ENCODE measurements at places on chromosomes 2 and 18.
A peak's percentile ranks its signal among the peaks of the same experiment; 100 is the strongest.

- no peak for DNase-seq
Observed at GRCh38 chr2:44237221-44237620, 38.1 kb upstream of the SLC3A1 start.

DNA sequence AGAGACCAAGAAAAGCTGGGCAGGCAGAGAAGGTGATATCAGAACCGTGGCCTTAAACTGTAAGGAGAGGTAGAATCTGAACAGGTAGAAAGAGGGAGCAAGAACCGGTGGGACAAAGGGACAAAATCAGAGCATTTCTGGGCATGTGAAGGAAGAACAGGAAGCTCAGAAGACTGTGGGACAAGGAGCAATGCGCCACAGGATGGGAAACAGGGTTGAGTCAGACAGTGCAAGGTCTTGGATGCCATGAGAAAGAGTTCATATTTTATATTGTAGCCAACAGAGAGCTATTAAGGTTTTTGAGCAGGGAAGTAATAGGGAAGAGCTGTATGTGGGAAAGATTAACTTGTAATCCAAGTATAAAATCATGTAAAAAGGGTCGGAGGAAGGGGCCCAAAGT lies 106.4 kb upstream of the UGP2 start:
- no peak for DNase-seq

DNA sequence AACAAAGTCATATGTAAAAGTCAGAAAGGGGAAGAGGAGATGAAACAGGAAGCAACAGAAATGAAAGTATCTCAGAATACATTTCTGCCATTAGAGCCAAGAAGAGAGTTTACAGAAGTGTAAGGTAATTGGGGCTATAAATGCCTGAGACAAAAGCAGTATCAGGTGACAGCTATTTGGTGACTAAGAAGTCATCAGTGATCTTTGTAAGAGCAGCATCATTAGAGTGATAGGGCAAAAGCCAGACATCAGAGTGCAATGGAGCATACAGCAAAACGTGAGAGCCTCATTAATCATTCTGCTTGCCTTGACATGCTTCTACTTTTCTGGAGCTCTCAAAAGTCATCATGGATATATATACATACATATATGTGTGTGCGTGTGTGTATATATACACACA lies 804.7 kb upstream of the PIK3C3 start:
- no peak for DNase-seq

- no peak for DNase-seq
Observed at GRCh38 chr2:133123904-133124303, 444.4 kb downstream of the NCKAP5 start.

DNA sequence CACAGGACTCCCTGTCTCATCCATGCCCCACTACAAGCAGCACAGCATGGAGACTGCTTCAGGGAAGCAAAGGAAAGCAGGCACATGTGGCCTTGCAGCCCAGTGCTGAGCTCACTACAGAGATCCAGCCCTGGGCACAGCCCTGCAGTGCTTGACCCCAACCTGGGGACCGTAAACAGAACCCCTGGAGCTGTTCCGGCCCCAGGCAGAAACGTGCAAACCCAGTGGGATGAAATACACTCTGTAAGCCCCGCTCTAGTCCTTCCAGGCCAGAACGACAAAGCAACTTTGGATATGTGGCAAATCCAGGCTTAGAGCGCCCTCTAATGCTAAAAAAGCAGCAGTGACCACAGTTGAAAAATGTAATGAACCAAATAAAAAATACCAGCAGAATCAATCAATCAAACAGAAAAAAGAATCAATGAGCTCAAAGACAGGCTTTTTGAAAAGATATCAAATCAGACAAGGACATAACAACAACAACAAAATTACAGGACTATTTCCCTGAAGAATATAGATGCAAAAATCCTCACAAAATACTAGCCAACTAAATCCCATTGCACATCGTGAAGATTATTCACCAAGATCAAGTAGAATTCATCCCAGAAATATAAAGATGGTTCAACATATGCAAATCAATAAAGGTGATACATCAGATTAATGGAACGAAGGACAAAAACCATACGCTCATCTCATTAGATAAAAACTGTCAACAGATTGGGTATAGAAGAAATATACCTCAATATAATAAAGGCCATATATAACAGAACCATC lies 45.6 kb downstream of the ZNF519 start:
- peak; percentile 24 for DNase-seq

- no peak for DNase-seq
Observed at GRCh38 chr2:241232736-241233575, 44.5 kb downstream of the ANO7 start.

- DNase-seq = no peak
Observed at GRCh38 chr2:213246497-213247281, 37.6 kb upstream of the SPAG16 start.

- no peak for DNase-seq
Observed at GRCh38 chr2:134468164-134468563, 214.3 kb downstream of the MGAT5 start.

- DNase-seq = no peak
Observed at GRCh38 chr2:8662239-8662879, 19.5 kb upstream of the ID2 start.

DNA sequence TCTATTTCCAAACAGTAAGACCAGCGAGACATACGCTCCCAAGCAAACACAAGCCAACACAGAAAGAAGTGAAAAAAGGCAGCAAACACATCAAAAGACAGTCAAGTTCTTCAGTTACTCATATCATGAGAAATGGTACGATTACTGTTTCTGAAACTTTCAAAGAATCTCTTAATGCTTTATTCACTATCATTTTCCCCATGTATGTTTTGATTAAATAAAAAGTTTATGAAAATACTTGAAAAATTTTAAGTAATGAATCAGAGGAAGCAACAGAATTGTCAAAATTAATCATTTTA lies 114.9 kb downstream of the HDAC4 start:
- DNase-seq = no peak

DNA sequence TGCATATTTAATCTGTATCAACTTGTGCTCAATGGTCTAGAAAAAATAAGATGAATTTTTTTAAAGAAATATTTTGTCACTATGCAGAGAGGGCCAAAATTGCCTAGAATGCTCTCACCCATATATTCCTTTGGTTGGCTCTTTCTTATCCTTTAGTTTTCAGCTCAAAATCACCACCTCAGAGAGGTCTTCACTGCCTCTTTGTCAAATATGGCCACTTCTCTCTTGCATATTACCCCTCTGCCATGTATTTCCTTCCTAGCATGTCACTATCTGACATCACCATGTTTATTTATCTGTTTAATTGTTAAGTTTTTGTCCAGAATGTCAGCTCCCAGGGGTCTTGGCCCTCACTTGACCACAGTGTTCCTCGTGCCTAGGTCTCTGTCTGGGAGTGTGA lies 535.2 kb upstream of the CDH2 start:
- DNase-seq = no peak

DNA sequence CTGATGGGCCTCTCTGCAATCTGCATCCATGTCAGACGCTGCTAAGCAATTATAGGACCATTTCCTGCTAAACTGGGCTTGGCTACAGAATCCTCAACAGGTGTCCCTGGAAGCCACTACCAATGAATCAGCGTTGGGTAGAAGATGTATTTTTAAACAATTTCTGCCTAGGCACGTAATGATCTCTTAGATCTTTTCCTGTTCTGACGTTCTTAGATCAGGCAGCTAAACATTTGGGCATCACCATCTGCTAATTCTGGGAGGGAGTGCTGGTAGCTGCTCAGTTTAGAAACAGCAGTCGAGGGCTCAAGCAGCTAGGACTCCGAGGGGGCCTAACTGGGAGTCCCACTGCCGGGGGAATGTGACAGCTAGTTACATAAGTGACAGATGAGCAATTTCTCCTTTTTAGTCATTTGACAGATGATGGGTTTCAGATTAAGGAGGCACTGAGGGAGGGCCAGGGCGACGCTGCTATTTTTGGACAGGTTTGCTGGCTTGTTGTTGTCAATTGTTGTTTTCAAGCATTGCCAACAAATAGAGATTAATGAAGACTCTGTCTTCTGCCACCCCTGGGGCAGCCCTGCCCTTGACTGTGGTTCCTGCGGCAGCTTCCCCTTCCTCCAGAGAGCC lies 92.7 kb downstream of the MRO start:
- DNase-seq = no peak

- DNase-seq = no peak
Observed at GRCh38 chr2:50086450-50086849, 932.1 kb upstream of the FSHR start.

GRCh38 chr2:233131936-233132720 lies 72.0 kb downstream of the INPP5D start:
- DNase-seq = no peak

DNA sequence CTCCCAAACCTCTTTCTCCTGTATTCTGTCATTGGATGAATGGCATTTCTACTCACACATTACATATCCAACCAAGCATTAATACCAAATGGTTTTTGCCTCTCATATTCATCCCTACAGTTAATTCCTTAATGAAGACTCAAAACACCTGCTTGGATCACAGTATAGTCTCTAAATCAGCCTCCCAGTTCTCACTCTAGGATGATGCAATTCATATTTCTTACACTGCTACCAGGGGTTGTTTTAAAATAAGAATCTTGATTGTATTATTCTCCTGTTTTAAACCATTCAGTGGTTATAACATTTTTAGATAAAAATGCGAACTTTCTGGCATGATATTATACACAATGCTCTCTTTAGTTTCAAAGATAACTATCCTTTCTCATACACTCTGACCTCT lies 281.4 kb upstream of the ZEB2 start:
- no peak for DNase-seq

DNA sequence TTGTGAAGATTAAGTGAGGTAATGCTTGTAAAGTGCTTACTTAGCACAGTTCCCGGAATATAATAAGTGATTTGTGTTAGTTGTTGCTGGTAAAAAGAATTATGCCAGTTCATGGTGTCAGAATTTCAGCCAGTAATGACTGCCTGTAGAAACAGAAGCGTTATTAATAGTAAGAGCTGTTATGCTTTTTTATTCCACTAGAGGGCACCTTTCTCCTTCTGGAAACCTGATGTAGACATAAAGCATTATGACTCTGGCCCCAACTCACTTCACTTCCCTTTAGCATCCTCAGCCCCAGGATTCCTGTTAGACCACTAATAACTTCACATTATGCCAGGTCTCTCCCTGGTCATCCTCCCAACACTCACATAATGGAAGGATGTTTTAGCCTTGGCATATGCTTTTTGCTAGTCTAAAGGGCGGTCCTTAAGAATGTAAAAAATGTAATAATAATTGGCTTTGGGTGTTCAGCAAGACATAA lies 34.9 kb downstream of the C18orf54 start:
- peak; percentile 49 for DNase-seq

DNA sequence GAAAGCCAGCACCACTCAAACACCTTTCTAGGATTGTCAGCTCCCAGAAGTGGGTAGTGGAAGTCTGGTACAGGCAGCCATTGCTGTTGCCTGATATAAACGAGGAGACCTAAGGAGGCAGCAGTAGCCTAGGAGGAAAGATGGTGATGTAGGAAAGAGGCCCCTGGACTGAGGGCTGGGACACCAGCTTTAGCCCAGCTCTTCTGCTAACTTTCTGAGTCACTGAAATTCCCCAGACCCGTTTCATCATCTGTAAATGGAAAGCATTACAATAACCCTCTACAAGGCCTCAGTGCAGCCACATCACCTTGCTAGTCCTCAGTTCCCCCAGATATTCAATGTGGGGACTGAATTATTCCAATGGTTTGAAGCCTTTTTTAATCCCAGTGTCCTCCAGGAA lies 336.5 kb downstream of the TNS1 start:
- DNase-seq = no peak

GRCh38 chr18:26511339-26512071 lies 36.8 kb downstream of the KCTD1 start:
- no peak for DNase-seq
